ENCODE measurements at places on chromosomes 7 and 10.

GRCh38 chr10:75499556-75500160, 68.2 kb downstream of the LRMDA start:
- H3K4me3 ChIP-seq: no peak overlapping the region
- H3K36me3 ChIP-seq: no peaks in the 10 kb centered on the region
- H3K27me3 ChIP-seq: no peaks in the 10 kb centered on the region

DNA sequence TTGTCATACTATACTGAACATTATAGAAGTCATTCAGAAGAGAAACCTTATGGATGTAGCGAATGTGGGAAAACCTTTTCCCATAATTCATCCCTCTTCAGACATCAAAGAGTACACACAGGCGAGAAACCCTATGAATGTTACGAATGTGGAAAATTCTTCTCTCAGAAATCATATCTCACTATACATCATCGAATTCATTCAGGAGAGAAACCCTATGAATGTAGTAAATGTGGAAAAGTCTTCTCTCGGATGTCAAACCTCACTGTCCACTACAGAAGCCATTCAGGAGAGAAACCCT, 19.4 kb downstream of the RBAK start:
- H3K4me1 ChIP-seq: no peaks in the 10 kb centered on the region
- DNase-seq: no peak
- peaks cover 49% of the 10 kb centered on the region for H3K36me3 ChIP-seq
- no peak overlapping the region for H3K27ac ChIP-seq

- H3K27me3 ChIP-seq: no peaks in the 10 kb centered on the region
- no peak overlapping the region for H3K4me3 ChIP-seq
- H3K4me1 ChIP-seq: no peaks in the 10 kb centered on the region
- H3K36me3 ChIP-seq: no peaks in the 10 kb centered on the region
These were observed 26.1 kb upstream of the NRG3 start for GRCh38 chr10:81848931-81849330.

- H3K27me3 ChIP-seq: peaks cover 3% of the 10 kb centered on the region
- DNase-seq: peak; percentile 16
- no peak within 1 kb of the TSS for H3K27ac ChIP-seq
- no peaks in the 10 kb centered on the region for H3K36me3 ChIP-seq
- no peak within 1 kb of the TSS for H3K4me3 ChIP-seq
- no peaks in the 10 kb centered on the region for H3K4me1 ChIP-seq
These were observed at the start of gene CLEC2L for GRCh38 chr7:139523199-139523941. TSS of gene CLEC2L (plus strand) at chr7:139523685. CDS start at chr7:139523928, 243 bp downstream.

GRCh38 chr10:6009150-6009549, 31.8 kb upstream of the IL15RA start:
- no peaks in the 10 kb centered on the region for H3K36me3 ChIP-seq
- DNase-seq: no peak
- H3K4me1 ChIP-seq: peaks cover 4% of the 10 kb centered on the region
- no peaks in the 10 kb centered on the region for H3K27me3 ChIP-seq
- no peak overlapping the region for H3K27ac ChIP-seq

GRCh38 chr7:116522247-116522646, 2.6 kb upstream of the CAV1 start:
- H3K27me3 ChIP-seq: no peaks in the 10 kb centered on the region
- no peak overlapping the region for H3K4me3 ChIP-seq
- H3K4me1 ChIP-seq: peaks cover 7% of the 10 kb centered on the region
- H3K27ac ChIP-seq: peak overlapping the region; percentile 61
- H3K36me3 ChIP-seq: no peaks in the 10 kb centered on the region
- no peak for DNase-seq

- H3K36me3 ChIP-seq: no peaks in the 10 kb centered on the region
- H3K27me3 ChIP-seq: no peaks in the 10 kb centered on the region
- no peak overlapping the region for H3K4me3 ChIP-seq
- H3K27ac ChIP-seq: no peak overlapping the region
- no peaks in the 10 kb centered on the region for H3K4me1 ChIP-seq
- no peak for DNase-seq
These were observed 75.6 kb upstream of the LYZL2 start for GRCh38 chr10:30705101-30705624.

- no peaks in the 10 kb centered on the region for H3K27me3 ChIP-seq
- H3K27ac ChIP-seq: no peak overlapping the region
- no peak for DNase-seq
These were observed 49.3 kb downstream of the JAKMIP3 start for GRCh38 chr10:132114953-132115520.

- no peak for DNase-seq
- H3K36me3 ChIP-seq: no peaks in the 10 kb centered on the region
- no peaks in the 10 kb centered on the region for H3K27me3 ChIP-seq
- no peaks in the 10 kb centered on the region for H3K4me1 ChIP-seq
- no peak overlapping the region for H3K27ac ChIP-seq
- H3K4me3 ChIP-seq: no peak overlapping the region
These were observed 239.4 kb downstream of the ARHGAP12 start for GRCh38 chr10:31689233-31689632.

- no peaks in the 10 kb centered on the region for H3K36me3 ChIP-seq
- H3K4me1 ChIP-seq: peaks cover 6% of the 10 kb centered on the region
- H3K4me3 ChIP-seq: no peak overlapping the region
- no peaks in the 10 kb centered on the region for H3K27me3 ChIP-seq
- no peak for DNase-seq
- H3K27ac ChIP-seq: no peak overlapping the region
These were observed 78.0 kb downstream of the AUTS2 start for GRCh38 chr7:69676247-69676646.

Data from thyroid gland (tissue), 4 donors.